ENCODE measurements at places on chromosomes 6 and 20.

DNA sequence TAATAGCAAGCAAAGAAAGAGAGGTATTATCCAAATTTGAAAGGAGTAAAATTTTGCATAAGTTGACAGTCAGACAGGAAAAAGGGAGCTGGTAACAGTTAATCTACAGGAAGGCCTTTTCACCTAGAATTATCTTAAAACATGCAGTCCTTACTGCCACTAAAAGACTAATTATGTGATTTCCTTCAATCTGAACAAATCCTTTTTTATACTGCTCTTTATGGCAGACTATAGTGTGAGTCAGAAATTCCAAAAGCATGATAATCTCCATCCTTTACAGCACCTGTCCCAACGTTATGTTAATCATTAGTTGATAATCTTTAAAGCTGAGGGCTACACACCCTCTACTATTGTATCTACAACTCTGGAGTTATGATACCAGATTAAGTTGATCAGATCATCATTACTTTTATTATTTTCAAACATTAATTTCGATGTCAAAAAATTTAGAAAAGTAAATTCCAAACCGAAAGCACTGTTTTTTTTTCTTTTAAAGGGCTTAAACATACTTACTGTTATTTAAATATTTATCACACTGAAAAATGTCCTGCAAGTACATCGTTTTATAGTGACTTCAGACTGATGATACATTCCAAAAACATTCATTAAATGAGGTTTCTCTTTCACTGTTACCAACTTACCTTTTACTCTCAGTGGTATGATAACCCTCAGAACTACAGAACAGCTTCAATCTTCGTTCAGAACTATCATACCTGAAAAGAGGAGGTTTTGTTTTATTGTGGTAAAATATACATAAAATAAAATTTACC is 33.2 kb upstream of the AKAP7 start:
- DNase-seq = no peak

DNA sequence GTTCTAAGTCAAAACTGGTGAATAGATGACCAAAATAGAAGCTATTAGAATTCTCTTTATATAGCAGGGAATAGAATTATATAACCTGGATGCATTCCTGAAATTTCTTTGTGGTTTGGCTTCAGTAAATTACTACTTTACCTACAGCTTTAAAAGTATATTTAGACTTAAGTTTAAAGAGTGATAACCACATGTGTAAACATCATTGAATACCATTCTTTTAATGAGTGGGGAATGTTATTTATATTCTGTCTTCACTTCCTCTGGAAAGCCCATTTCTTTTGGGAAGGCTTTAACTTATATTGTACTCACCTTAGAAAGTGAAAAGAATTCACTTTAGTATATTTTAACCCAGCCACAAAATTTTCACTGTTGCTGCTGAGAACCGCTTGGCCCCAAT is 39.1 kb downstream of the PLEKHG1 start:
- DNase-seq = no peak

- DNase-seq = no peak
These were observed 479.4 kb upstream of the SLC35B3 start for GRCh38 chr6:8914700-8915099.

DNA sequence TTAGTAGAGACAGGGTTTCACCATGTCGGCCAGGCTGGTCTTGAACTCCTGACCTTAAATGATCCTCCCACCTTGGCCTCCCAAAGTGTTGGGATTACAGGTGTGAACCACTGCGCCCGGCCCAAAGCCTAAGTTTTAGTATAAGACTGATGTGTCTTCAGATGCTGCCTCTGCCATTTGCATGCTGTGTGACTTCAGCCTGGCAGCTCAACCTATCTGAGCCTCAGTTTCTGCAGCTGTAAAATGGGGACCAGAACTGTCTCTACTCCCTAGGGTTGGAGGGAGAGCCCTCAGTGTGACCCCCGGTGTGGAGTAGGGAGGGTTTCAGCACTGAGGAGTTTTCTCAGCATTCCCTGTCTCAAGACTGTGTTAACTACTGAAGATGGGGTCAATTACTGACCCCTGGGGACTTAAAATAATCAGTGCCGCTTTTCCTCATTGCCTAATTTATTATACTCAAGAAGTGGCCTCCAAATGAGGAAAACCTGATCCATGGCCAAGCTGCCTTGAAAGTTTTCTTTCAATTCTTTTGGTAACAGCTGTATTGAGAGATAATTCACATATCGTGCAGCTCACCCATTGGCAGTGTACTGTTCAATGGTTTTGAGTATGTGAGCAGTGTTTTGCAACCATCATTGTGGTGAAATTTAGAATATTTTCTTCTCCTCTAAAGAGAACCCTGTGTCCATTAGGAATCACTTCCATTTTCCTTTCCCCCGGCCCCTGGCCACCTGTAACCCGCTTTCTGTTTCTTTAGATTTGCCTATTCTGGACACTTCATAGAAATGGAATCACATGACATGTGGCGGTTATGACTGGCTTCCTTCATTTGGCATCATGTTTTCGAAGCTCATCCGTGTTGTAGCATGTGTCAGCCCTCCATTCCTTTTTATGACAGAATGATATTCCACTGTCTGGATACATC is 64.8 kb downstream of the PHACTR3 start:
- no peak for DNase-seq

- DNase-seq = no peak
These were observed 158.4 kb downstream of the LY86 start for GRCh38 chr6:6746970-6747338.

- DNase-seq = no peak
These were observed 21.4 kb upstream of the AKIRIN2 start for GRCh38 chr6:87723170-87724078.

- no peak for DNase-seq
These were observed at the start of gene EDN3 for GRCh38 chr20:59300333-59301081. Gene EDN3 (plus strand): TSS chr20:59300611. CDS start chr20:59300813, 202 bp downstream.

GRCh38 chr20:3757268-3757667 is 10.3 kb downstream of the ADISSP start:
- DNase-seq = no peak

GRCh38 chr20:51340451-51340840 is 202.1 kb downstream of the NFATC2 start:
- no peak for DNase-seq
